ENCODE measurements at places on chromosomes 16 and 17.

GRCh38 chr17:77326636-77327035 lies 185.9 kb downstream of the SEC14L1 start:
- DNase-seq = peak; percentile 39

- no peak for DNase-seq
These were observed 203.7 kb upstream of the KCNJ16 start for GRCh38 chr17:69871318-69871717.

DNA sequence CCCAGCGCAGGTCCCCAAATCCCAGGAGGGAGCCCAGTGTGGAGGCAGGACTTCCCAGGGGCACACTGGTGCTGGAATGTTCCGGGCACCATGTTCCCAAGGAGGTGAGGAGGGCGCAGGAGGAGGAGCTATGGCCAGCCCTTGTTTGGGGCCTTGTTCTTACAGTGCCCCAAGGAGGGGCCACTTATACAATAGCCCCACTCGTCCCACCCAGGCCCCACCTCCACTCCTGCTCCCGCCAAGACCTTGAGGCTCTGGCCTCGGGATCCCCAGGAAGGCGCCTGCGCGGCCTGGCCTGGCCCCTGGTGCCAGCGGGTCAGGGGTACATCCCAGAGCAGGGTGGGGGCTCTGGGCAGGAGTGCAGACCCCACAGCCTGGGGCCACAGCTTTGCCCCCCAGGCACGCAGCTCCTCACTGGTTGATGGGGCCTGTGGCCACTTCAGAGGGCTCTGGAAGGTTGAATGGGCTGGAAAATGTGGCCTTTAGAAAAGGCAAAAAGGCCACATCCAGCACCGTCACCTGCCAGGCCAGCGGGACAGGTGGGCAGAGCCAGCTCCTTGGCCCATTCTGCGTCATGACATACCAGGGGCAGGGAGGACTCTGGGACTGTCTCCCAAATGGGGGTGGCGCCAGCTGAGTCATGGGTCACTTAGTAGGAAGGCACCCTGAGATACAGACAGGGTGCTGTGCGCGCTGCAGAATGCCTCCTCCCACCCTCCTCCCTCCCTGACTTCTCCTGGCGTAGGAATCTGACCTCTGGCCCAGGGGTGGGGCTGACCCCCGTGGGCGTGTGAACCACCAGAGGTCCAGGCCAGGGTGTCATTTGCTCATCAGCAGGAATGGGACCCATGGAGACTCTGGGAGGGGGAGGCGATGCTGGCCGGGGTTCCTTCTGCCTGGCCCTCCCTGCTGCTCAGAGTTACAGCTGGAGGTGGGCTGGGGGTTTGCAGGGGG lies 32.3 kb upstream of the PVALEF start:
- no peak for DNase-seq

- DNase-seq = no peak
These were observed 7.3 kb upstream of the SOCS3 start for GRCh38 chr17:78367193-78367592.

GRCh38 chr17:1060991-1061390 lies 64.1 kb downstream of the TIMM22 start:
- DNase-seq = no peak

GRCh38 chr17:72462814-72463213 lies 342.0 kb downstream of the SOX9 start:
- no peak for DNase-seq

- no peak for DNase-seq
These were observed 370.7 kb downstream of the CDH8 start for GRCh38 chr16:61665512-61665911.

DNA sequence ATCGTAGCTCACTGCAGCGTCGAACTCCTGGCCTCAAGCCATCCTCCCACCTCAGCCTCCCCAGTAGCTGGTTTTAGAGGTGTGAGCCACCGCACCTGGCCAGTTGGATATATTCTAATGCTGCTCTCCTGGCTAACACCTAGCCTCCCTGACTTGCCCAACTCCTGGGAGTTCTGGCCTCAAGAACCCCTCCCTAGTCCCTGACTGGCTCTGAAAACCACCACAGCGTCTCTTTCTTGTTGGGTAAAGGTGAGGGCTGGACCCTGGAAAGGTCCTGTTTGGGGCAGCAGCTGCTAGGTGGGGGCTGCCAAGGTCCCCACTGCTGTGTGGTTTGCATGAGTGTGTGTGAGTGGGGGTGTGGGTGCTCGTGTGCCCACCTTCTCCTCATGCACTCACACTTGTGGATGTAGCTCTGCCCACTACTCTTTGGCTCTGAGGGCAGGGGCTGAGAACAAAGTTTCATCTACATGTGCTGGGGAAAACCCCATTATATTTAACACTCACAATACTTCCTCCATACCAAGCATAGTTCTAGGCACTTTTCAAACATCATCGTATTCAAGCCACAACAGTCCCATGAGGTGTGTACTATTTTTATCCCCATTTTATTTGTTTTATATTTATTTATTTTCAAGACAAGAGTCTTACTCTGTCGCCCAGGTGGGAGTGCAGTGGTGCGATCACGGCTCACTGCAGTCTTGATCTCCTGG lies 7.1 kb upstream of the SPNS3 start:
- DNase-seq = no peak

DNA sequence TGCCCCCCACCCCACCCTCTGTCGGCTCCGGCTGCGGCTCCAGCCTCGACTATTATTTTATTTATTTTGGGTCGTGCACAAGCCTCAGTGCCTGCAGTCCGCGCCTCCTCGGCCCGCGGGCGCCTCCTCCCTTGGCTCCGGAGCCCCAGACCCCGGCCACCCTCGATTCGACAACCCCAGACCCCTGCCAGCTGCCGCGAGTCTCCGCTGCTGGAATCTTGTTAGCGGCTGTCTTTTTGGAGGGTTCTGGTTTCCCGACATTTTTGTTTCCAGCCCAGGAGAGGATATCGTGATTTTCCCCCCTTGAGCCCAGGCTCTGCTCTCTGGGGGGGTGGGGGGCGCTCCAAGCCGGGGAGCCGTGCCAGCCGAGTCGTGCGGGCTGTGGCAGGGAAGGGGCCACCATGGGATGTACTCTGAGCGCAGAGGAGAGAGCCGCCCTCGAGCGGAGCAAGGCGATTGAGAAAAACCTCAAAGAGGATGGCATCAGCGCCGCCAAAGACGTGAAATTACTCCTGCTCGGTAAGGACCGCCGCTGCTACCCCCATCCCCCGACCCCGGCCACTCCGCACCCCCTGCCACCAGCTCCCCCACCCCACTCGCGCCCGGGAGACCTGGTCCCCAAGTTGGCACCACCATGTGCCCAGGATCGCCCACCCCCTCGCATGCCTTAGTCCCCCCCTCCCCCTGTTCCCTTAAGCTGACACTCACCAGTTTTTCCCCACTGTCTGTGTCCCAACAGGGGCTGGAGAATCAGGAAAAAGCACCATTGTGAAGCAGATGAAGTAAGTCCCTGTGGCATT lies 746 bp downstream of the GNAO1 start:
- peak; percentile 74 for DNase-seq

DNA sequence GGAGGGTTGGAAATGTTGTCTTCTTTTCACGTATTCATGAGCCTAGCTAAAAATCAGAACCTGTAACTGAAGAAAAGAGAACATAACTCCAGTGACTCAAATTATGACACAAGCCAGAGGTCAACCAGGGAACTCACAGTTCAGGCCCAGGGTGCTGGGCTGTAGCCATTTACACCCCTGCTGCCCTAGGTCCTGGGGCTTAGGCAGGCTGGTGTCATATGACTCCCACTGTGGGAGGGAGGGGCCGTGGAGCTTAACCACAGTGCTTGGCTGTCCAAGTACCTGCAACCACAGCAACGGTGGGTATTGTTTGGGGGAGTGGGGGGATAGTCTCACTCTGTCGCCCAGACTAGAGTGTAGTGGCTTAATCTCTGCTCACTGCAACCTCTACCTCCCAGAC lies 71.1 kb upstream of the AMZ2 start:
- no peak for DNase-seq

GRCh38 chr17:19672009-19672750 lies 23.6 kb downstream of the ALDH3A2 start:
- DNase-seq = no peak

- DNase-seq = no peak
These were observed 24.5 kb downstream of the APPBP2 start for GRCh38 chr17:60501589-60501988.

DNA sequence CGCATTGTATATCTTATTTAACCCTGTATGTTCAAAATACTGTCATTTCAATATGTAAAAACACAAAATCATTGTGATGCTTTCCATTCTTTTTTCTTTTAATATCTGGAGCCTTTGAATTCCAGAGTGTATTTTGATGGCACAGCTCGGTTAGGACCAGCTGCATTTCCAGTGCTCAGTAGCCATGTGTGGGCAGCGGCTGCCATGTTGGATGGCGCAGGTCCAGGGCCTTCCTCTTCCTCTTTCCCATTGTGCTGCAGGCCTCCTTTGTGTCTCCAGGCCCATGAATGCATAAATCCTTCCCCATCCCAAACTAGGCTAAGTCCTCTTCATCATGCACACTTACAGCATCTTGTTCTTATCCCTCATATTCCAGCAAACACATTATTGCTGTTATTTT lies 13.0 kb downstream of the IRX3 start:
- DNase-seq = no peak
